GM12878 (cell line): ENCODE measurements at places on chromosomes 4 and X. TPM values are rescaled to one million over a fixed set of nuclear protein-coding genes. Genes with fewer than 3 reads are reported as not detected.

ARMCX1 gene
- total RNA-seq: 0.08 TPM in 1 of 2 replicates, not detected in the other

EXOSC9 gene
- total RNA-seq: 49.0 and 50.5 TPM in 2 replicates

BEND2 gene
- not detected in 2 replicates for total RNA-seq

AP1AR gene
- 18.2 and 19.8 TPM in 2 replicates for total RNA-seq

USP17L29 gene
- not detected in 2 replicates for total RNA-seq

DNA sequence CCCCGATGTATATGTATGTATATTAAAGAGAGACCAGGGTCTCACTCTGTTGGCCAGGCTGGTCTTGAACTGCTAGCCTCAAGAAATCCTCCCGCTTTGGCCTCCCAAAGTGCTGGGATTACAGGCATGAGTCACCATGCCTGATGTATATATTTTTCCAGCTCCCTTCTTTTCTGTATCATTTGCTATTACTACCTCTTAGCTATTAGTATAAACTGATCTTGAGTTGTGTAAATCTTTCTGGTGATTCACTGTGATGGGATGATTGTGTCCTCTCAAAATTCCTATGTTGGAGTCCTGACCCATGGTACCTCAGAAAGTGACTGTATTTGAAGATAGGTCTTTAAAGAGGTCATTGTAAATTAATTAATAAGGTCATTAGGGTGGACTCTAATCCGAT, 53.1 kb downstream of the HPRT1 start:
- DNase-seq: no peak

DNA sequence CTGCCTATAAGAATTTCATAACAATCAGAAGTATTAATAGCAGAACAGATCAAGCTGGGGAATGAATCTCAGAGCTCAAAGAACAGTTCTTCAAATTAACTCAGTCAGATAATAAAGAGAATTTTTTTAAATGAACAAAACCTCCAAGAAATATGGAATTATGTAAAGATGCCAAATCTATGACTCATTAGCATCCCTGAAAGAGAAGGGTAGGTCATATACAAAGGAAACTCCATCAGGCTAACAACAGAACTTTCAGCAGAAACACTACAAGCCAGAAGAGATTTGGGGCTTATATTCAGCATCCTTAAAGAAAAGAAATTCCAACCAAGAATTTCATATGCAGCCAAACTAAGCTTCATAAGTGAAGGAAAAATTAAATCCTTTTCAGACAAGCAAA, 28.6 kb downstream of the CBR4 start:
- no peak for DNase-seq

GRCh38 chr4:145295122-145295521, 114.7 kb upstream of the OTUD4 start:
- no peak for DNase-seq

- DNase-seq: peak; percentile 94
Measured at GRCh38 chr4:184514121-184514988, 40.0 kb upstream of the IRF2 start.
